T-helper 9 cell (primary cell): ENCODE measurements at places on chromosomes 5 and 9.

DNA sequence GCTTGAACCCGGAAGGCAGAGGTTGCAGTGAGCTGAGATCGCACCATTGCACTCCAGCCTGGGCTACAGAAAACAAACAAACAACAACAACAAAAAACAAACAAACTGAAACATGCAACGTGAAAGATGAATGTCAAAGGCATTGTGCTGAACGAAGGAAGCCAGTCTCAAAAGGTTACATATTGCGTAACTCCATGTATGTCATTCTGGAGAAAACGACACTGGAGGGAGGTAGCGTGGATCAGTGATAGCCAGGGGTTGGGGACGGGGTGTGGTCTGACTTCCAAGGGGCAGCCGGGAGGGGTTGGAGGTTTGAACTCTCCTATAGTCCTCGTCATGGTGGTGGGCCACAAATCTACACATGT, 12.1 kb upstream of the WDR5 start:
- no peak for DNase-seq

DNA sequence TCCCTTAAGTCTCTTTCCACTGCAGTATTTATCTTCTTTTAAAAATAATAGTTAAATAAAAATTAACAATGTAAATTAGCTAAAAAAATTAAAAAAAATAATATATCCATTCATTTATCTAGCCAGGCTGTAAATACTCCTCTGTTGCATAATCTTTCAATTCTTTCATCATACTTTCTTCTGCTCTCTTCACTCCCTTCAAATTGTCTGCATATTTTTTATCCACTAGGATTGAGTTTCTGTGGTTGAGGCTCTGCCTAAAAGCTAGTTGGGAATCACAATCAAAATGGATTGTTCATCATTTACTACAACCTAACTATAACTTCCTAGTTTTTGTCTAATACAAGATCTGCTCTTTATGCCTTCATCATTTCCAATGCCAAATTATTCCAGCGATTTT, 182.2 kb downstream of the PDE4D start:
- DNase-seq, result no peak

- DNase-seq, result no peak
These were observed 17.7 kb downstream of the NINJ1 start for GRCh38 chr9:93116072-93116961.

DNA sequence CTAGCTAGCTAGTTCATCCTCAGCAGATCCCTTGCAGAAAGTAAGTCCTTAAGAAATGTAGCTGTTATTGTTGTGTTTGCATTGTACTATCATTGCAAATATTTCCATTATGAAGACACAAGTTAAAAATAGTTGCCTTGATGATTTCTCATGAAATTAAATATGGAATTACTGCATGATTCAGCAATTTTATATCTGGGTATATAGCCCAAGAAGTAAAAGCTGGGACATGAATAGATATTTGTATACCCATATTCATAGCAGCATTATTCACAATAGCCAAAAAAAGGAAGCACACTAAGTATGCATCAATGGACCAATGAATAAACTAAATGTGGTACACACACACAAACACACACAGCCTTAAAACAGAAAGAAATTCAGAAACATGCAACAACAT, 6.8 kb downstream of the IFNB1 start:
- no peak for DNase-seq

DNA sequence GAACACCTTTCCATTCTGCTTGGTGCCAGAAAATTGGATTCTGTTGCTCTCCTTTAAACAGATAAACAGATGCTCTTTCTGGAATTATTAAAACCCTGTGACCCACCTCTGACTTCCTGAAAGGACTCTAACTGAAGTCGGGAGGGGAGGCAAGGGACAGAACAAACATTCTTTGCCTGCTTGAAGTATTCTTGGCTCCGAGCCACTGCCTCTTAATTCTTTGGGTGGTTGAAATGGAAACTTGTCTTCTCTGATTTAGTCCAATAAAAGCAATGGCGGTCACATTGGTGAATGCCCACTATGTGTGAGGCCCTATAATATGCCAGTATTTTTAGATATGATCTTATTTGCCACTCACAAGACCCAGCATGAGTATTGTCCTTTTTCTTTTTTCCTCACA, 236.8 kb downstream of the SLIT3 start:
- no peak for DNase-seq

DNA sequence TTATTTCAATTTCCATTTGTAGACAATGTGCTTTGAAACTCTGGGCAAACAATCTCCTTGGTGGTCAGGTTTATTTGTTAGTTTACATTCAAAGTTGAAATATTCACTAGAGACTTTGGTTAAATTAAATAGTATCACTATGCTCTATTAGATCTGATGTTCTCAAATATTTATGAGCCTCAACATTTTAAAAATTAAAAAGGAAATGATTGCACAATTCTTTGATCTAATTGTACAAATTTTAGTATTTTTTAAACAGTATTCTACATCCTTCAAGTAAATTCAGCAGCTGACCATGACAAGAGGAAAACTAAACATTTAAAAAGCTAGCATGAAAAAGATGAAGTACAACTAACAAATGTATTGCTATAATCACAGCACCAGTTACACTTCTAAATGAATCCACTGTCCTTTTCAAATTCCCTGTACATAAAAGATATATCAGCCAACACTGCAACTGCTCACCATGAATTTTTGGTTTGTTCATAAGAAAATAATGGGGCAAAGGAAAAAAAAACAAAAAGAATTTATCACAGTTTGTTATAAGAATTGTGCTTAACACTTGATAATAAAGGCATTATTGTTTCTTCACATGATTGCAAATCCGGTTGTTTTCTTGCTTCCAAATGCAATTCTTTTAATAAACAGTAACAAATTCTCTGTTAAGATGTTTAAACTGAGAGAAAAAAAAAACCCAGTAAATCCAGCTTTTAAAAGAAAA, 10.7 kb downstream of the SETD9 start:
- DNase-seq, result no peak

- no peak for DNase-seq
These were observed 38.0 kb downstream of the PALM2AKAP2 start for GRCh38 chr9:109817846-109818472.

DNA sequence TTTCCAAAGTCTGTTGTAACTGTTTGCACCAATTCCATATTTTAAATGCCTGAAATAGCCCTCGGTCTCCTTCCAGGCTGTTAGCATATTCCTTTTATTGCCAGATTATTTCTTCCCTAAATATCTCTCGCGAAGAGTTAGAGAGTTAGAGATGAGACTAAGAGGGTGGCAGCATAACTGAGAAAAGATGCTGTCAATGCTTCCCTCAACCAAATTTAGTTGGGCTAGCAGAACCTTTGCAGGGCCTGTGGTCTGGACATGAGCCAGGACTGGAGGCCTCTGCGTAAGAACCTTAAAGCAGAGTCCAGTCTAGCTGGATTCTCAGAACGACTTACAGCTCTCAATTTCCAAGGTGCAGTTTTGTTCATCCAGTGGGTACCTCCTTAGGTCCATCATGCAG, 135.9 kb downstream of the GABRB2 start:
- no peak for DNase-seq

DNA sequence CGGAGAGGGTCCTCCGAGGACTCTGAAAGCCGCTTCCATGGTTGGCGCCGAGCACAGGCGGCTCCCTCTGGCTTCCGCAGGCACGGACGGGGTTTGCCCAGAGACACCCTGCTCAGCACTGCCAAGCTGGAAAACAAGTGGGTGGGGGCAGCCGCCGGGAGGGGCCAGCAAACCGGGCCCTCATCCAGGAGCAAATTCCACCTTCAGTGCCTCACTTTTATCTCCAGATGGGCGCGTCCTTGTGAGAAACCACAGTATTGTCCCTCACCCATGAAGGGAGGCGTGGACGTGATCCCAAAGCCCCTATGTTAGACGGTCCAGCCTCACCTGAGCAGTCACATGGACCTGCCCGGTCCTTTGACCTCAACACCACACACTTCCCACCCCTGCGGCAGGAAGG, 29.0 kb downstream of the MED10 start:
- no peak for DNase-seq

DNA sequence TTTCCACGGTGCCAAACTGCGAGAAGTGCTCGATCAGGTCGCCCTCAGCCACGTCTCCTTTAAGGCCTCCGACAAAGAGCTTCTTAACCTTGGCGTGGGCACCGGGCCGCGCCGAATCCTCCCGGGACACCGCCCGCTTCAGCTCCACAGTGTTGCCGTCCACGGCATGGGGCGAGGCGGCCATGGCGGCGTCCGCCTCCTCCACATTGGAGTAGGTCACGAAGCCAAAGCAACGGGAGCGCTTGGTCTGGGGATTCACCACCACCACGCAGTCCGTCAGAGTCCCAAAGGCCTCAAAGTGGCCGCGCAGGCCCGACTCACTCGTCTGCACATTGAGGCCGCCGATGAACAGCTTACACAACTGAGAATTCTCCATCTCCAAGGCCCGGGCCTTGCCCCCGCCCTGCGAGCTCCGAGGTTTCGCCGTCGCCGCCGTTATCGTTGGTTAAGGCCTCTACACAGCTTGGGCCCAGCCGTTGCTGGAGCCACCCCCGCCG, 424 bp downstream of the HNRNPA0 start:
- DNase-seq, result no peak

DNA sequence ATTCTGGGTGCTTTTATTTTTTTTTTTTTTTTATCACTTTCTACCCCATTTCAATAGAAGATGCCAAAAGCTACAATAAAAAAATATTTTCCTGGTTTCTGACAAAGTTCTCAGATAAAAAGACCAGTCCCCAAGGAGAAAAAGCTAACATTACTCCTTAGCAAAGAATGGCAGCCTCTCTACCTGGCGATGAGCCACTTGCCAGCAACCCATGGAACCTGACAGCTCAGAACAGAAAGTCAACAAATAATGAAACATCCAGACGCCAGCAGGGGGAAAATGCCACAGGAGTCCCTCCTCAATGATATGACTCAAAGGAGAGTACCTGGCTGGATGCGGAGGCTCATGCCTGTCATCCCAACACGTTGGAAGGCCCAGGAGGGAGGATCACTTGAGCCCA, 123.2 kb downstream of the MYO10 start:
- no peak for DNase-seq

DNA sequence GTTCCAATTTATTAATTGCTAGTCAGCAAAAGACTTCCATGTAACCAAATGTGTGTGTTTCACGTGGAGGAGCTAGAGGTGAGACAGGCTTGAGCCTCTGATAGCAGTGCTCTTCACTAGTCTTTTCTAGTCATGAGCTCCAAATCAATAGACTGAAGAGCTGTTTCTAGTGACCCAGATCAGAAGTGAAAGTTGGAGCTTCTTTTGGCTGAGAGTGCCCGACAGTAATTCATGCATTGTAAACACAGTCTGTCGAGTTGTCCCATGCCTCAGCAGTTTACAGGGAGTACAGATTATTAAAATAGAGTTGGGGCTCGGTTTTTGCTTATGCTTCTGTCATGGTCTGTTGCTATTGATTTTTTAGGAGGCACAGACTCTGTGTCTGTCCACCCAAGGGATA, 793.1 kb downstream of the DTWD2 start:
- no peak for DNase-seq

DNA sequence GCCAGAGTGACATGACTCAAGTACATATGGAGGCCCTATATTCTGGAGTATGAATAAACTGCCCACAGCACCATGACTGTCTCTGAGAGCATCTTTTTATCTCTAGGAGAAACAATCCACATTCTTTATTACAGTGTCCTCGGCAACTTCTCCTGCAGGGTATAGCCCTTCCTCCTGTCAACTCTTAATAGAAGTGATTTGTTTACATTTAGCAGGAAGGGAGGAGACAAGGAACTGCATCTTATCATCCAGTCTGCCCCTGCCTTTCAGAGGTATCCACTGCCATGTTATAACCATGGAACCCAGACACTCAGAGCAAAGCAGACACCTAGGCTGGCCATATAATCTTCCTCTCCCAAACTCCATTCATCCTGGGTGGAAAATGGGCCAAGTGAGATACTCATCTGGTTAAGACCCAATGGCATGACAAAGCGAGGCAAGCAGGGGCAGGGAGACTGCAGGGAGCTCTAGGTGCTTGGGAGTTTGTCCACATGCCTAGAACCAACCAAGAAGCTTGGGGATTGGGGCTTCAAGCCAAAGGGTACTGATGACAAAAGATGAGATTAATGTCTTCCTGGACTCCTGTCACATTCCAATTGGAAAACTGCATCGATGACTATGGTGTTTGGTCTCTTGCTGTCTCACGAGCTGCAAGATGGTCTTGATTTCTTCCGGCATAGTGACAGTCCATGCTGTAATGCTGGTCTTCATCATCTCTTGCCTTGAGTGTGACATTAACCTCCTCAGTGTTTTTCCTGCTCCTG, 620.5 kb upstream of the KLF4 start:
- DNase-seq, result no peak

DNA sequence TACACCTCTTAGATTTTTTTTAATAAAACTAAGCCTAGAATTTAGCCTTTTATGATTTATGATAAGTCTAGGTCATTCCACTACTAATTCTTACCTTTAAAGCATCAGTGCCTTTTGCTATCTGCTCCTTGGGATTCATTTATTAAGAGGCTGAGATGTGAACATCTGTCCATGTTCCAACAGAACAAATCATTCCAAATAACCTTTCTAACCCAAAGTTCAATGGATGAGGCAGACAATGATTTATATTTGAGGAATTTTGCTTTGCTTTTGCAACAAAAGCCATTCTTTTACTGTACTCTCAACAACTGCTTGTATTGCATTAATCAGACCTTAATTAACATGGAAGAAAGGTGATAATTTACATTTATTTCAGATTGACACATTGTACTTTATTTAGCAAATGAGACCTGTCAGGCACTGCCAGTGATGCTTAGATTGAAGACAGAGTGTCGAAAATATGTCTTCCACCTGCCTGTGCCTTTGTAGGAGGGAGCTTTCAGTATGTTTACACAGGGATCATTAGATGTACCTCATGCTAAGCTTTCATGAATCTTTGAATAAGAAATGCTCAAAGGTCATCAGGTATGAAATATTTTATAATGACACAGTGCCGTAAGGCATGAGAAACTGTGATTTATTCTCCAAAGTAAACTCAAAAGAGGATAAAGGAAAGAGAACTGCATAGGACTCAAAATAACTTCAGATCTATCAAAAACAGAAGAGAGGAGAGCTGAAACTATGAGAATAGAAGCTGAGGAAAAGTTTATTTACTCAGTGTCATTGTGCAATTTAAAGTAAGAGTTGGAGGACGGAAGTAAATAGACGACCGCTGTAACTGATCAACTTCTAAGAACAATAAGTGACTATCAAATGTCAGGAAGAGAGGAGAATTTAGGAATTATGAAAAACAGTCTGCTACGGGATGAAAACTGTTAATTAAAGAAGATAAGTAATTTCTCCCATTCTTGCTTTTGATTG, 36.7 kb upstream of the IZUMO3 start:
- no peak for DNase-seq

DNA sequence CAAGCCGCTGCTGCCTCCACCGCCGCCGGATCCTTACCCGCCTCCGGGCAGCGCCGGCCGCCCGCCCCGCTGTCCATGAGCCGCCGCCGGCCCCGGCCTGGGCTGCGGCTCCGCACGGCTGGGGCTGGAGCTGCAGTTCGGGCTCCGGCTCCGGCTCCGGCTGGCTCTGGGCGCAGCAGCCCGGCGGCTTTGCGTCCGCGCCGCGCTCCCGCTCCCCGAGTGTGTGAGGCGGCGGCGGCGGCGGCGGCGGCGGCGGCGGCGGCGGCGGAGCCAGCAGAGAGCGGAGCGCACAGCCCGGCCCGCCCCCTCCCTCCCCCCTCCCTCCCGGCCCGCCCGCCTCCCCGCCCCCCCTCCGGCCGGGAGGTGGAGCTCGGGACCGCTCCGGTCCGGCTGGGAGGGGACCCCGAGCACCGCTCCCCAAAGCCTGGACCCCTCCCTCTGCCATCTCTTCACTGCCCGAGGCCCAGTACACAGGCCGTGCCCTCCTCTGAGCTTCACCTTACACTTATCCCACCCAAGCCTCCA, at the start of gene PCDH1:
PCDH1 (minus strand) TSS at position 225 of the 525 bp plus-strand sequence; CDS start at position 77, 148 bp downstream.
- peak; percentile 23 for DNase-seq

GRCh38 chr9:17723656-17724055, 144.8 kb downstream of the SH3GL2 start:
- DNase-seq, result no peak

GRCh38 chr9:87389936-87390335, 107.7 kb upstream of the DAPK1 start:
- DNase-seq, result no peak
